ENCODE measurements at places on chromosomes 3 and 15.
A peak's percentile ranks its signal among the peaks of the same experiment; 100 is the strongest.

- DNase-seq, result no peak
These were observed 104.7 kb downstream of the ZBTB20 start for GRCh38 chr3:115042351-115042750.

- DNase-seq, result no peak
These were observed 24.5 kb upstream of the SLC15A2 start for GRCh38 chr3:121869736-121870135.

- DNase-seq, result peak; percentile 75
These were observed 9.8 kb downstream of the HEG1 start for GRCh38 chr3:125045965-125046364.

DNA sequence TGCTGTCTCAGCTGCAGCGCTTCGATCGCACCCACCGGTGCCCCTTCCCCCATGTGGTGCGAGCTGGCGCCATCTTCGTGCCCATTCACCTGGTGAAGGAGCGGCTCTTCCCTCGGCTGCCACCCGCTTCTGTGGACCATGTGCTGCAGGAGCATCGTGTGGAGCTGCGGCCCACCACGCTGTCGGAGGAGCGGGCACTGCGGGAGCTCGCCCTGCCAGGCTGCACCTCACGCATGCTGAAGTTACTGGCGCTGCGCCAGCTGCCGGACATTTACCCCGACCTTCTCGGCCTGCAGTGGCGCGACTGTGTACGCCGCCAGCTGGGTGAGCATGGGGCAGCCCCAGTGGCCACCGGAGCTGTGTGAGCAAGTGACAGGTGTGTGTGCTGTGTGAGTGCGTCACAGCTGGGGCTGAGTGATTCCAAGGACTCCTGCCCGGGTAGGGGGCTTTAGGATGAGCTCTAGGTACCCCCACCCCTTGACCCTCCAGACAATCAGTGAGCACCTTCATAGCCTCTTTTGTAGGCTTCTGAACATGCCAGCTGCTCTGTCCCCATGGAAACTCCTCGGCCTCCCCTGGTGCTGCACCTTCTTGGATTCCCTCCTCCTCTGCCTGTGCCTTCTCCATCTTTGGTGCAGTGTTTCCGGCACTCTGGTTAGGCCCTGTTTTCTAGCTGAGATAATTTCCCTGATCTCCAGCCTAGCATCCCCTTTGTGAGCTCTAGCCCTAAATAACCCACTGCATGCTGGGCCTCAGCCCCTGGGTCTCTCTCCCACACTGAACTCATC is 7.0 kb downstream of the C15orf39 start:
- DNase-seq, result no peak

DNA sequence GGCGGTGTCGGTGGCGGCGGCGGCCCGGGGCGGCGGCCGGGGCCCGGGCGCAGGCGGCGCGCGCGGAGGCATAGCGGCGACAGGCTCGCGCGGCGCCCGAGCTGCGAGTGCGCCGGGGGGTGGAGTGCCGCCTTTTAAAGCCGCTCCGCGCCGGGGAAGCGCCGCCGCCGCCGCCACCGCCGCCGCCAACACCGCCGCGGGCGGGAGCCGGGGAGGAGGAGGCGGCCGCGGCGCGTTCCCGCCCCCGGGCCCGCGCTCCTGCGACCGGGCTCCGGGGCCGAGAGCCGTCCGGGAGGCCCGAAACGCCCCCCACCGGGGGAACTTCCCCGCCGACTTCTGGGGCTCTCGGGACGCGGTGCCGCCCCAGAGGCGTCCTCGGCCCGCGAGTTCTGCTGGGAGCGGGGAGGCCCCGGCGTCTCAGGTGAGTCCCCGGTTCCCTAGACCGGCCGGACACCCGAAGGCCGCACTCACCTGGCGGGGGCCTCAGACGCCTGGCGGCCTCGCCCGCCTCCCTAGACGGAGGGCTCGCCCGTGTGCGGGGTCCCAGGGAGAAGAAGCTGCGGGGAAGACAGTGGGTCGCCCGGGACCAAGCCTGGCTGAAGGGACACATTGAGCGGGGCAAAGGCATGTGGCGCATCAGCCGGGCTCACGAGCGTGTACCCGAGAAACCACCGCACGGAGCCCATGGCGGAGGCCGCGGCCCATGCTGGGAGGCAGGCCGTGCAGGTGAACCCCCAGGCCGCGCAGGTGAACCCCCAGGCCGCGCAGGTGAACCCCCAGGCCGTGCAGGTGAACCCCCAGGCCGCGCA is at the start of gene PCSK6:
Gene PCSK6 (minus strand): TSS at position 109 of the 809 bp plus-strand sequence. CDS start 37 bp downstream, at position 72.
- no peak for DNase-seq

- DNase-seq, result no peak
These were observed 324.6 kb upstream of the PROK2 start for GRCh38 chr3:72109327-72110259.

DNA sequence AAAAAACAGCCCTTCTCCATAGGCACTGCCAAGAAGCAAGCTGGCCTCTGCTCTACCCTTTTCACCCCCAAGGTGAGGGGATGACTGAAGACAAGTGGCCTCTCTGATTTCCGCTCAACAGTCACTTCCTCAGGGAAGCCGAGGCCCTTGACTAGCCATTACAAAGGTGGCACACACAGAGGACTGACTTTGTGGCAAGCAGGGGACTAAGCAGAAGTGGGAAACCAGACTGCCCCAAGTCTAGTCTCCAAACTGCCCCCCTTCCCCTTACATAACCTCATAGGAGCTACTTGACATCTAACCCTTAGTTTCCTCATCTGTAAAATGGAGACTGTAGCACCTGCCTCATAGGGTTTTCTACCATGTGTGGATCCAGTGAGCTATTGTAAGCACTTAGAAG is 118.9 kb downstream of the FOXP1 start:
- DNase-seq, result no peak

DNA sequence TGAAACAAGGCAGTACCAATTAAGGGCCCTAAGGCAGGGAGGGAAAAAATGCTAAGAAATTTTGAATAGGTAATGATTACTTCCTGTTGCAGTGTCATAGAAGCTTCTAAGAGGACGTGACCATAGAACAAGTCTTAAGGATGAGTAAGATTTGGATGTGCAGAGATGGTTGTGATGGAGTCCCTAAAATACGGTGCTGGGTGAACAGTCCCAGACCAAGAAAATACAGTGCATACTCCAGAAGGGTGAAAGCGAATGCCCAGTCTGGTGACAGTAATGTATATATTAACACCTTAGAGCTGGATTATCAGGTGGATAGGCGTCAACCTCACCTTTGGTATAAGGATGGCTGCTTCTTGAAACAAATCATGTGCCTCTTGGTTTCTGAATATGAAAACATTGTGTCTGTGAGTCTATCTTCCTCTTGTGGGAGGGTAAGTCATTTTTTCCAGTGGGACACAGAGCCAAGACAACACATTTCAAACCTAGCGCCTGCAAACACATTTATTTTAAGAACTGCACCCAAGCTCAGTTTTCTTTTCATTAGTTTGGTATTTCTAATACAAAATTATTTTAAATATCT is 101.2 kb upstream of the TP63 start:
- no peak for DNase-seq

- peak; percentile 29 for DNase-seq
These were observed 62.8 kb upstream of the MEX3B start for GRCh38 chr15:82108489-82109078.

GRCh38 chr3:123449102-123449996 is 459 bp upstream of the ADCY5 start:
- DNase-seq, result no peak

GRCh38 chr3:167859610-167860009 is 124.1 kb downstream of the SERPINI1 start:
- DNase-seq, result no peak

- DNase-seq, result no peak
These were observed 92.0 kb upstream of the TRIM42 start for GRCh38 chr3:140585828-140586227.

All from H4 (cell line).